ENCODE measurements at places on chromosomes 3 and 15.

GRCh38 chr3:49531218-49531617, 23.1 kb upstream of the BSN start:
- no peak for DNase-seq

- peak; percentile 77 for DNase-seq
Measured at GRCh38 chr15:50119063-50120040, at the start of gene ATP8B4. Gene ATP8B4, minus strand, starts transcription at chr15:50119233. Its CDS starts 12,267 bp downstream, at chr15:50106966.

DNA sequence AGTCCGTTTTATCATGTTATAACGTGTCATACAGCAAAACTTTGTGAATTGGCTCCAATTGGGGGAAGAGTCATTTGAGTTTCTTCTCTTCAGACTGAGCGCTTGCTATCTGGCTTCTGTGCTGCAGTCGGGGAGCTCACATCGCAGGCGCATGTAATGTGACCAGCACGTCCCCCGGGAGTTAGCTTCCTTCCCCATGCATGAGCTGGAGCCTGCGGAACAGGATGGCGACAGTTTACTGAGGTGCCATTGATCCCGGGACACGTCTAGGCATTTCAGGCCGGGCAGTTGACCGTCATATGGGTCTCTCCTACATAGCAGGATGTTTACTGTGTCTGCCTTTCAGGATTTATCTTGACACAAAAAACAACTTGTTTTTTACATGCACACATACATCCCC, 44.8 kb downstream of the CMTM8 start:
- DNase-seq: peak; percentile 29

- peak; percentile 81 for DNase-seq
Measured at GRCh38 chr3:67000009-67000408, 1.9 kb downstream of the KBTBD8 start.

DNA sequence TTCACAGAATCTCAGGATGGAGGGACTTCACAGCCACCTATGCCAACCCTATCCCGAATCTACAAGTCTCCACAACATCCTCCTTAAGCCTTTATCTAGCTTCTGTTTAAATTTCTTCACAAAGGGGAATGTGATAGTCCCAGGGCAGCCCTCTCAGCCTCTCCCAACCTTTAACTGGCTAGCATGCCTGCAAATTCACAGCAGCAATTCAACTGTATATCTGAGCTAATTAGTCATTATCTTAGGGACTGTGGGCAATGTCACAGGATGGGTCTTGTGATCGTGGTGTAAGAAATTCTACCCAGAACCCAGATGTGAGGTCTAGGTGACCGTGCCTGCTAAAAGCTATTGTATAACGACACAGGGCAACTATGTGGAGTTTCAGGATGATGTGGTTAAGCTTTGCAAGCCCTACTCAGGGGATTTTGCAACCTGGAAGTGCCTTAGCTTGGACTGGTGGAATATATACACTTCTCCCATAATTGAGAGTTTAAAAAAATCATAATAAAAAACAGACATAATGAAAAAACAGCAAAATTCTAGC, 65.5 kb upstream of the FBN1 start:
- peak; percentile 21 for DNase-seq

GRCh38 chr15:74794248-74794969, 12.5 kb downstream of the CSK start:
- no peak for DNase-seq

Measured in GF-D8 (cell line).